PC-9 (cell line): ENCODE measurements at places on chromosomes 6 and 20. TPM values are rescaled to one million over a fixed set of nuclear protein-coding genes. Genes with fewer than 3 reads are reported as not detected.
A peak's percentile ranks its signal among the peaks of the same experiment; 100 is the strongest.

SLC17A9 gene
- 0.20 and 0.22 TPM in 2 replicates for total RNA-seq

ARMH2 gene
- total RNA-seq: not detected in 2 replicates

IYD gene
- not detected in 2 replicates for total RNA-seq

MRPS18B gene
- 65.2 and 86.8 TPM in 2 replicates for total RNA-seq

TUBB2B gene
- total RNA-seq: 1.3 and 2.5 TPM in 2 replicates

GRCh38 chr20:24768201-24768636 lies 180.8 kb upstream of the CST7 start:
- no peaks in the 10 kb centered on the region for H3K36me3 ChIP-seq
- no peak overlapping the region for H3K4me3 ChIP-seq
- DNase-seq: peak; percentile 41
